AG04450 (cell line): ENCODE measurements at places on chromosomes 5 and 9.

DNA sequence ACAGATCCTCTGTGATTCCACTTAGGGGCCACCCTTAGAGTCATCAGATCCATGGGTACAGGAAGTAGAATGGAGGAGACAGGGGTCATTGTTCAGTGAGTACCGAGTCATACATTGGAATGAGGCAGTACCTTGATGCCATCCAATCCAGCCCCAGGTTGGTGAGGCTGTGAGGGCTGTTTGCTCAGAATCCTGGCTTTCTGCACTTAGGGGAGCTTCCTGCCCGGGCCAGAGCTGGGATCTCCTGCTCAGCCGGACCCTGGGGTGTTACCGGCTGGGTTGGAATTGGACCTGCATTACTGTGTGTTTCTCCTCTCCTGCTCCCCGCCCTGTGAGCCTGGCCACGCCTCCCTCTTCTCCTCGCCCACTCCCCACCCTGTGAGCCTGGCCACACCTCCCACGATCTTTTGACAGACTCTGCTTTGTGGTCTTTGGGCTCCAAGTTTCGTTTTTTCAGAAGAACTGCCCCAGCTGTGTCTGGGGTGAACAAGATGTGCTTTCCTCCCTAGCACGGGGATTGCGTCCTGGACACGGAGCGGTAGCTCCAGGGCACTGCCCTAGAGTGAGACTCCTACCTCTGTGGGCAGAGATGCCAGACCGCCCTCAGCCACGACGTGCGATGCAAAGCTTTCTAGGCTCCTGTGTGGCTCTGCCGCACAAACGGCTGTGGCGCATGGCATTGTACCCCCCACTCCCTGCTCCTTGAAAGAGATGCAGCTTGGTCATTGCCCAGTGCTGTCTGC, 15.4 kb downstream of the TRAF2 start:
- no peak for DNase-seq

DNA sequence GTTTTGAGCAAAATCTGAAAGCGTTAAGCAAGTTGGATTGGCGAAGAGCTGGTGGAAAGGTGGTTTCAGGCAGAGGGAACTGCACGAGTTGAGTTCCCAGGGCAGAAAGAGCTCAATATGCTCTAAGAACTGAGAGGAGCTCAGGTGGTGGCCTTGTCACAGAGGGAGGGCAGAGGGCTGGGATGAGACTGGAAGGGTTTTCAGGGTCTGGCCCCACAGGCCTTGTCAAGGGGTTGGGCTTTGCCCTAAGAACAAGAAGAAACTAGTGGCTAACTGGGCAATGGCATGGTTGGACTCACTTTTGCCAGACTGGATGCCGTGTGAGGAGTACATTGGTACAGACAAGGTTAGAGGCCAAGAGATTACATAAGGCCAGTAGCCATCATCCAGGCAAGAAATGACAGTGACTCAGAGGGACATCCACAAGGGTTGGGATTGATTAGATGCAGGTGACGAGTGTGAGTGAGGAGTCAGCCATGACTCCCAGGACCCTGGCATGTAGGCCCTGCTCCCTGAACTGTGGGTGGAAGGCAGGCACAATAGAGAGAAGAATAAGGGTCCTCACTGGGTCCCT, 75.1 kb upstream of the SMIM23 start:
- DNase-seq = no peak

DNA sequence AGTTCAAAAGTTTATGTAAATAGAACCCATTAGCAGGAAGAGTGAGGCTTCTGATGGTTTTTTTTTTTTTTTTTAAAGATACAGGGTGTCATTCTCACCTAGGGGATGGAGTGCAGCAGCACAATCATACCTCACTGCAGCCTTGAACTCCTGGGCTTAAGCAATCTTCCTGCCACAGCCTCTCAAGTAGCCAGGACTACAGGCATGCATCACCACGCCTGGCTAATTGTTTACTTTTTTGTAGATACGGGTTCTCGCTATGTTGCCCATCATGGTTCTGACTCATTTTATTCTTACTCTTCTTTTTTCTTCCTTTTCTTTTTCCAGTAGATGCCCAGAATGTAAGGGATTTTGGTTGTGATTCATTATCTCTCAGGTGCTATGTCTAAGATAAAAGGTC, 201.1 kb downstream of the NNT start:
- no peak for DNase-seq

DNA sequence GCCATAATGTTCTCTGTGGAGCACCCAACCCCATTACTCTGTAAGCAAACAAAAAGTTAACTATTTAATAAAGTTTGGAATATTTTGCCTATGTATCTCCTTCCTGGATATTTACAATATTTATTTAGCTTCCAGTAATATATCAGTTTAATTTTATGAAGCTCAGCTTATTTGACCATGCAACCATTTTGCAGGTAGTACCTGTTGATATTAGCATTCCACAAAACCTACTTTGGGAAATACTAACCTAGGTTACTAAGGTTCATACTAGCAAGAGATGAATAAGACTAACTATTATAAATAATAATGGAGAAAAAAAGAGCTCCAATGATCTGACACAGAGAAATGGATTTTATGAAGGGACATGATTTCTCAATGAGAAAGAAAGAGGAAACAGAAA, 506.4 kb downstream of the PDE4D start:
- DNase-seq = no peak

GRCh38 chr9:131302244-131303075, 12.9 kb downstream of the PLPP7 start:
- DNase-seq = no peak

- no peak for DNase-seq
Measured at GRCh38 chr5:43209060-43209459, 17.0 kb downstream of the NIM1K start.

- DNase-seq = peak; percentile 68
Measured at GRCh38 chr5:67246108-67246507, 49.5 kb upstream of the CD180 start.

DNA sequence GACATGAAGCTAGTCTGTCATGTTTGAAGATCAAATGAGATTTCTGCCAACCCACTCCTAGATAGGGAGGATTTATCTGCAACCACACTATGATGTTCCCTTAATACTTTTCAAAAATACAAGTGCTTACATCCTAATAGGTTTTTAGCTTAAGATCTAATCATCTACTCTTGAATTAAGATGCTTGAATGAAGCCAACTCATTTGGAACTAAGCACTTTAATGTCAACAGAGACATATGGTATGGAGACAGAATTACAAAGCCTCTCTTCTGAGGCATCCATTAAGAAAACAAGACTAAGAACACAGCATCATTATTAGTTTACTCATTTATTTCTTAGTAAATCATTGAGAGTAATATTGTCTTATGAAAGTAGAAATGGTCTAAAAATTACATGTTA, 139.3 kb upstream of the NFIB start:
- DNase-seq = no peak
